A673 (cell line): ENCODE measurements at places on chromosomes 5 and 9. TPM values are rescaled to one million over a fixed set of nuclear protein-coding genes. Genes with fewer than 3 reads are reported as not detected.

Gene ACOT12
- total RNA-seq: not detected in 2 replicates

DNA sequence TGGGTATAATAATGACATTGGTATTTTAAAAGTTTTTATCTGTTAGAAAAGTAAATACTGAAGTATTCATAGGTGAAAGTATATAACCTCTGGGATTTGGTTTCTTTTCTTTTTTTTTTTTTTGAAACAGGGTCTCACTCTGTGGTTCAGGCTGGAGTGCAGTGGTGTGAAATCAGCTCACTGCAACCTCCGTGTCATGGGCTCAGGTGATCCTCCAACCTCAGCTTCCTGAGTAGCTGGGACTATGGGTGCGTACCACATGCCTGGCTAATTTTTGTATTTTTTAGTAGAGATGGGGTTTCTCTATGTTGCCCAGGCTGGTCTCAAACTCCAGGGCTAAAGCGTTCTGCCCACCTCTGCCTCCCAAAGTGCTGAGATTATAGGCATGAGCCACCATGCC is 7.2 kb downstream of the HSDL2 start:
- H3K27me3 ChIP-seq: no peaks in the 10 kb centered on the region
- H3K4me1 ChIP-seq: no peaks in the 10 kb centered on the region
- H3K4me3 ChIP-seq: no peak overlapping the region
- DNase-seq: no peak
- H3K27ac ChIP-seq: no peak overlapping the region

GRCh38 chr9:20507431-20507830 is 114.9 kb downstream of the MLLT3 start:
- H3K4me1 ChIP-seq: peaks cover 26% of the 10 kb centered on the region
- DNase-seq: no peak

GRCh38 chr9:83000765-83001164 is 62.2 kb downstream of the RASEF start:
- no peak overlapping the region for H3K4me3 ChIP-seq
- no peak overlapping the region for H3K27ac ChIP-seq
- DNase-seq: no peak
- H3K36me3 ChIP-seq: no peaks in the 10 kb centered on the region

Gene CCDC180
- total RNA-seq: 0.34 and 0.66 TPM in 2 replicates

Gene CARTPT
- not detected in 2 replicates for total RNA-seq

DNA sequence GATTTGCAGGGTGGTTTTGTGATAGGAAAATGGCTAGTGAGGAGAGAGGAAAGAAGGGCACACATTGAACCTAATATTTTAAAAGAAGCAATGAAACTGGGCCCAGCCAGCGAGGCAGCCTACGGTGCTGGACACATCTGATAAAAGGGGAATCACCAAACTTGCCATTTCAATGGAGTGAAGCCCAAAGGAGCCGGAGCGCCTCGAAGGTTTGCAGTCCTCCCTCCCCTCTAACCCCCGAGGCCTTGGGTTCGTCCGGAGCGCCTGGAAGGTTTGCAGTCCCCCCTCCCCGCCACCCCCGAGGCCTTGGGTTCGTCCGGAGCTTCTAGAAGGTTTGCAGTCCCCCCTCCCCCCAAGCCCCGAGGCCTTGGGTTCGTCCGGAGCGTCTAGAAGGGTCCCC is 132.6 kb downstream of the TENT4A start:
- H3K36me3 ChIP-seq: no peaks in the 10 kb centered on the region
- DNase-seq: no peak
- peaks cover 43% of the 10 kb centered on the region for H3K27me3 ChIP-seq
- H3K4me1 ChIP-seq: no peaks in the 10 kb centered on the region

DNA sequence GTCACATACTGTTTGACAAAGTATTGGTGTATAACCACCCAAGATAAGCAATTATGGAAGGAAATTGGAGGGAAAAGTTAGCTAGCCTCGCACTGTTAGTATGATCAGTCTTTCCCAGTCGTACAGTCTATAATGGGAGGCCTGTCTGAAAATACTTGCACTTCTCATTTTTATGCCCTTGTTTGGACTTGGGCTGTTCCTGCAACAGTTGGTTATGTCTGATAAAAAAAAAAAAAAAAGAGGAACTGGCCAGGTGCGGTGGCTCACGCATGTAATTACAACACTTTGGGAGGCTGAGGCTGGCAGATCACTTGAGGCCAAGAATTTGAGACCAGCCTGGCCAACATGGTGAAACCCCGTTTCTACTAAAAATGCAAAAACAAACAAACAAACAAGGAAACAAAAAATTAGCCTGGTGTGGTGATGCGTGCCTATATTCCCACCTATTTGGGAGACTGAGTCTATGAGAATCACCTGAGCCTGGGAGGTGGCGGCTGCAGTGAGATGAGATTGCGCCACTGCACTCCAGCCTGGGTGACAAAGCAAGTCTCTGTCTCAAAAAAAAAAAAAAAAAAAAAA is 58.3 kb upstream of the ANKRD33B start:
- DNase-seq: no peak
- no peak overlapping the region for H3K27ac ChIP-seq
- H3K36me3 ChIP-seq: no peaks in the 10 kb centered on the region
- no peaks in the 10 kb centered on the region for H3K4me1 ChIP-seq

DNA sequence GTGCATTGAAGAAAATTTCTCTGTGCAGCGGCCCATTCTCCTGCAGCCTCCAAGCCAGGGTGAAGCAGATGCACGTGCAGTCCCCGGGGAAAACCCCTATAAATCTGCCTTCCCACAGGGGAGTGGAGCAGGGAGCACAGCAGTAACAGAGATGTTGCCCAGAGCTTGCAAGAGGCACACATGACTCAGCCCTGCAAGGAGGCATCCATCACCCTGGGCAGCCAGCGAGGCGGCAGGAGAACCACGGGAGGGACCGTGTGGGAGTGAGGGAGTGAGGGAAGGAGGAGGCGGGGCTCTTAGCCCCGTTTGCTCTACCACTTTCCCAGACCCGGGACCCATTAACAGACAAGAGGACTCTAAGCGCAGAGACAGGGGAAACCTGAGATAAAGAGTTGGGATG is 96.2 kb upstream of the ARAP3 start:
- H3K4me1 ChIP-seq: peaks cover 23% of the 10 kb centered on the region
- no peaks in the 10 kb centered on the region for H3K27me3 ChIP-seq
- DNase-seq: peak; percentile 87

- H3K27me3 ChIP-seq: no peaks in the 10 kb centered on the region
- H3K36me3 ChIP-seq: no peaks in the 10 kb centered on the region
- no peak overlapping the region for H3K27ac ChIP-seq
- no peak for DNase-seq
- H3K4me1 ChIP-seq: no peaks in the 10 kb centered on the region
- no peak overlapping the region for H3K4me3 ChIP-seq
Observed at GRCh38 chr9:91074866-91075265, 273.2 kb downstream of the SYK start.

- H3K4me1 ChIP-seq: peaks cover 25% of the 10 kb centered on the region
- no peak overlapping the region for H3K4me3 ChIP-seq
- H3K36me3 ChIP-seq: no peaks in the 10 kb centered on the region
- no peaks in the 10 kb centered on the region for H3K27me3 ChIP-seq
Observed at GRCh38 chr5:136025900-136026299, 2.9 kb upstream of the TGFBI start.

GRCh38 chr5:156824800-156825199 is 25.3 kb upstream of the PPP1R2B start:
- DNase-seq: peak; percentile 6
- no peaks in the 10 kb centered on the region for H3K27me3 ChIP-seq
- no peak overlapping the region for H3K4me3 ChIP-seq
- H3K36me3 ChIP-seq: no peaks in the 10 kb centered on the region
- H3K4me1 ChIP-seq: no peaks in the 10 kb centered on the region

DNA sequence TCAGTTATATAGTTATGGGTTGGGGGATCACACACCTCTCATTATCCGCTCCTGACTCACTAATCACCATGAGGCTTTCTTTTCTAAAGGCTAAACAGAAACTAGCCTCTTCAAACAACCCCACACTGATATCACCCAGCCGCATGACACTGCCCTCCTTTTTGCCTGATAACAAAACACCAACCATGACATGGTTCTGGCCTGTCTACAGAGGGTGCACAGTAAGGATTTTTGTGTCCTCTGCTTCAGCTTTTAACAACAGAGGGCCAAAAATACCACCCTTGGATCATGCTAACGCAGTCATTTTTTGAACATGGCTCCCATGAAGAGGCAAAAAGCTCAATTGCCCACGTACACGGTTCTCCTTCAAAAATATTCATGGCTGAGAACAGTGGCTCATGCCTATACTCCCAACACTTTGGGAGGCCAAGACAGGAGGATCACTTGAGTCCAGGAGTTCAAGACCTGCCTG is 4.0 kb downstream of the CMBL start:
- no peaks in the 10 kb centered on the region for H3K27me3 ChIP-seq
- H3K36me3 ChIP-seq: no peaks in the 10 kb centered on the region
- no peak overlapping the region for H3K4me3 ChIP-seq
- H3K4me1 ChIP-seq: no peaks in the 10 kb centered on the region

GRCh38 chr9:134167530-134167931 is 3.2 kb upstream of the RNU6ATAC start:
- H3K4me1 ChIP-seq: no peaks in the 10 kb centered on the region
- H3K36me3 ChIP-seq: no peaks in the 10 kb centered on the region
- H3K27me3 ChIP-seq: no peaks in the 10 kb centered on the region
- no peak overlapping the region for H3K27ac ChIP-seq

Gene GABRG2
- total RNA-seq: 0.66 TPM in 1 of 2 replicates, not detected in the other

Gene C9orf153
- total RNA-seq: 0.35 and 0.56 TPM in 2 replicates

Gene TIMD4
- total RNA-seq: not detected in 2 replicates

Gene SUSD3
- not detected in 2 replicates for total RNA-seq

GRCh38 chr9:13705918-13706317 is 426.4 kb upstream of the MPDZ start:
- no peaks in the 10 kb centered on the region for H3K27me3 ChIP-seq
- no peaks in the 10 kb centered on the region for H3K36me3 ChIP-seq
- DNase-seq: no peak
- peaks cover 9% of the 10 kb centered on the region for H3K4me1 ChIP-seq
- H3K4me3 ChIP-seq: no peak overlapping the region

DNA sequence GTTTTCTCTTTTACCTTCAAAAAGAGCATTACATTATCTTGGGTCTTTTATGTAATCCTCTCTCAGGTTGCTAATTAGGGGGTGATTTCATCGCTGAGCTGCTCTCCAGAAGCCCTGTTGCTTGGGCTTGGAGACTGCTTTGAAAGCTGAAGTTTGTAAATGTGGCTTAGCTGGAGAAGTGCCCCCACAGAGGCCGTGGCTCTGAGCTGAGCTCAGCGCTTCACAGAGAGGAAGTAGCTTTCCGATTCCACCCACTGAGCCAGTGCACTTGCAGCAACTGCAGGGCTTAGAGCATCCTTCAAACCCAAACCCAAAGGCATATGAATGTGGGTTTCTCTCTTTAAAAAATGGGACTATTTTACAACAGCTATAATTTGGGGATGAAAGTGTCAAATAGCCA is 13.7 kb upstream of the NXNL2 start:
- DNase-seq: no peak
- H3K36me3 ChIP-seq: no peaks in the 10 kb centered on the region
- no peak overlapping the region for H3K27ac ChIP-seq
- no peaks in the 10 kb centered on the region for H3K27me3 ChIP-seq
- no peaks in the 10 kb centered on the region for H3K4me1 ChIP-seq
- H3K4me3 ChIP-seq: no peak overlapping the region

GRCh38 chr5:93596676-93597490 is 13.9 kb downstream of the NR2F1 start:
- no peak overlapping the region for H3K4me3 ChIP-seq
- no peaks in the 10 kb centered on the region for H3K36me3 ChIP-seq
- H3K4me1 ChIP-seq: no peaks in the 10 kb centered on the region
- DNase-seq: no peak
- H3K27me3 ChIP-seq: no peaks in the 10 kb centered on the region
- no peak overlapping the region for H3K27ac ChIP-seq

Gene SLCO4C1
- total RNA-seq: 0.13 and 0.55 TPM in 2 replicates

DNA sequence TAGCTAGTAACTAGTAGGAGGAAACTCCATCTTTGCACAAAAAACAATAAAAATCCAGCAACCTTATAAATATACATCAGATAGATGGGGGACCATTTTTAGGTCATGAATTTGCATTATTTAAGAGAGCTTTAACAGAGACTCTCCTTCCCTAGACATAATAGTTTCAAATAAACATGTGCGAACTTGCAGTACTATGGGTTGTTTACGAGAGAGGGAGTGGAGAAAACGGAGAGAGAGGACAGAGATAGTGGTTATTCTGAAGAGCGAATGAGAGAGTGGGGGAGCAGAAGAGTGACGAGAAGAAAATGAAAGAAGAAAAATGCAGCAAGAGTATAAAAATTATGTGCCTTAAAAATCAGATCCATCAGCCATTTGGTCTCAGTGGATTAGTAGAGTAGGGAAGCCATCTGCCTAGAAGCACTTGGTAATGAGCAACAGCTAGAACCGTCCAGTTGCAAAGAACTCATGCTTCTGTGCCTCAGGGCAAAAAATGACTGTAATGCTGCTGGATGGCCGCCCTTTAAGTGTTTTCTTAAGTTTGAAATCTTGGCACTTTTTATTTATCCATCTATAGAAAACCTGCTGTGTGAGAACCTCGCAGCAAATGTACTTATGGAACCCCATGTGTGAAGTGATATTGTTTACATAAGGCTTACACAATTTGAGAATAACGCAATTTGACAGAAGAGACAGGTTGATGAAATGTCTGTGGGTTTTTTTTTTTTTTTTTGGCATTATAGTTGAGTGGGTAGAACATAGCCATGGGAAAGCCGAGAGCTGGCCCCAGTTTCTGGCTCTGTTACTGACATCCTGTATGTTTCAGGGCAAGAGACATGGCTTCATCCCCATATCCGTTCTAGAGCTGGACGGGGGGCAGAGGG is 95.6 kb upstream of the ZNF608 start:
- no peaks in the 10 kb centered on the region for H3K4me1 ChIP-seq
- H3K4me3 ChIP-seq: no peak overlapping the region
- H3K36me3 ChIP-seq: no peaks in the 10 kb centered on the region
- no peak overlapping the region for H3K27ac ChIP-seq

GRCh38 chr5:172870291-172870714 is 36.3 kb downstream of the ERGIC1 start:
- no peak for DNase-seq
- no peaks in the 10 kb centered on the region for H3K27me3 ChIP-seq
- H3K36me3 ChIP-seq: no peaks in the 10 kb centered on the region

DNA sequence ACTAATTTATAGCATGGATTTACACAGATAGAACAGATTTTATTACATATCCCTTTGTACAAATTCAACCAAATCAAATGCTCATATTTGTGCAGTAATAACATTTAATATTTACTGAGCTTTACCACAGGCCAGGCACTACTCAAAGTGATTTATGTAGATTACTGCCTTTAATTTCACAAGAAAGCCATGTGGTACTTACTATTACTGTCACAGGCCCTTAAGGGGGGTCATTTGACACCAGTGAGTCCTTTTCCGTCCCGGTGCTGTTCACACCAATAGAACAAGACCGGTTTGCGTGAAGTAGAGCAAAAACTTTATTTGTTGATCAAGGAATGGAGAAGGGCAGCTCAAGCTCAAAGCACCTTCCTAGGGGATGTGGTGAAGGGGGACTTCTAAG is 308.5 kb upstream of the KCNN2 start:
- no peak for DNase-seq
- H3K4me1 ChIP-seq: peaks cover 8% of the 10 kb centered on the region
- H3K36me3 ChIP-seq: no peaks in the 10 kb centered on the region
- H3K4me3 ChIP-seq: no peak overlapping the region
- peaks cover 37% of the 10 kb centered on the region for H3K27me3 ChIP-seq

- H3K4me1 ChIP-seq: no peaks in the 10 kb centered on the region
- H3K36me3 ChIP-seq: no peaks in the 10 kb centered on the region
- no peak for DNase-seq
- H3K27ac ChIP-seq: no peak overlapping the region
Observed at GRCh38 chr9:73451003-73451402, 299.3 kb downstream of the ANXA1 start.

Gene ATP10B
- total RNA-seq: not detected in 2 replicates
